Amygdala (tissue), 56 donors: ENCODE measurements at places on chromosomes 11 and 22.

- DNase-seq, result no peak
These were observed 523.5 kb upstream of the LRRC4C start for GRCh38 chr11:41982975-41983374.

- DNase-seq, result no peak
These were observed 14.0 kb downstream of the RAC2 start for GRCh38 chr22:37229805-37230672.

DNA sequence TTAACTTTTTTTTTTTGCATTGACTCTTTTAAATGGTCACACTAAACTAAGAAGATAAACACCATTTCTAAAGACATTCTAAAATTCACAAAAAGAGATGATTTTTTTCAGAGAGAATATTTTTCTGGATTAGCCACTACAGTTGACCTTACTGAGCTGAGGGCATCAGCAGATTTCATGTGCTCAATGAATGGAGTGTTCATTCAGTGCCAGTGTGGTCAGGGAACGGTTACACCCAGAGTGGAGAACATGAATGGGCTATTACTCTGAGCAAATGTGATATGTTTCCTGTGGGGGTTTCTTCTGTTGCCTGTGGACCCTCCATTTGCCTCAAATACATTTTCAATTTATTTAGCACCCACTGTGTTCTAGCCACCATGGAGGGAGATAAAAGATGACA, 19.1 kb downstream of the PKNOX2 start:
- DNase-seq, result no peak

- DNase-seq, result no peak
These were observed 17.3 kb downstream of the TRMU start for GRCh38 chr22:46352691-46353386.

GRCh38 chr11:50267851-50268250, 235.2 kb downstream of the OR4C45 start:
- DNase-seq, result no peak

- DNase-seq, result no peak
These were observed 32.4 kb downstream of the EIF3F start for GRCh38 chr11:8019314-8020243.

DNA sequence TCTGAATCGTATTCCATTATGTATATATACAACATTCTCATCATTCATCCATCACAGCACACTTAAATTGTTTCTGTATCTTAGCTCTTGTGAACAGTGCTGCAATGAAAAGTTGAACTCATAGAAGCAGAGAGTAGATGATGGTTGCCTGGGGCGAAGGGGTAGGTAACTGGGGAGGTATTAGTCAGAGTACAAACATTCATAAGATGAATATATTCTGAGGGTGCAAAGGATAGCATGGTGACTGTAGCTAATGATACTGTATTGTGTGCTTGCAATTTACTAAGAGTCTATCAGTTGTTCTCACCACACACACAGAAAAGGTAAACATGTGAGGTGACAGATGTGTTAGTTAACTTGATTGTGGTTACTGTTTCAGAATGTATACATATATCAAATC, 12.6 kb upstream of the RFPL2 start:
- DNase-seq, result no peak
